ENCODE measurements at places on chromosomes 7 and 10.
A peak's percentile ranks its signal among the peaks of the same experiment; 100 is the strongest.

DNA sequence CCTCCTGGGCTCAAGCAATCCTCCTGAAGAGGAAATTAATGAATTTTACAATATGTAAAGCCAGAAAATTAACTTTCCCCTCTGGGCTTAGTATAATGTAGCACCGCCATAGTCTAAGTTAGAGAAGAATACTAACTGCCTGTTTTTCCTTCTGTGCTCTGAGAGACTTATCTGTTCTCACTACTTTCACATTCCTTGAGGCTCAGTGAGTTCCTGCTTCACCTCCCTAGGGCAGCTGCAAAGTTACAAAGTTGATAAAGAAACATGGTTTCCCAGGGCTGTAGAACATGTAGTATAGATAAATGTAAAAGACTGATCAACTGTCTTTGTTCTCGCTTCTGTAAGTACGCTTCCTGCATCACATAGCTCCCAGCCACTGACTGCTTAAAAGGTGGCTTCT, 16.0 kb upstream of the OLAH start:
- no peak for DNase-seq
- no peaks in the 10 kb centered on the region for H3K36me3 ChIP-seq
- no peaks in the 10 kb centered on the region for H3K4me1 ChIP-seq
- no peak overlapping the region for H3K4me3 ChIP-seq

DNA sequence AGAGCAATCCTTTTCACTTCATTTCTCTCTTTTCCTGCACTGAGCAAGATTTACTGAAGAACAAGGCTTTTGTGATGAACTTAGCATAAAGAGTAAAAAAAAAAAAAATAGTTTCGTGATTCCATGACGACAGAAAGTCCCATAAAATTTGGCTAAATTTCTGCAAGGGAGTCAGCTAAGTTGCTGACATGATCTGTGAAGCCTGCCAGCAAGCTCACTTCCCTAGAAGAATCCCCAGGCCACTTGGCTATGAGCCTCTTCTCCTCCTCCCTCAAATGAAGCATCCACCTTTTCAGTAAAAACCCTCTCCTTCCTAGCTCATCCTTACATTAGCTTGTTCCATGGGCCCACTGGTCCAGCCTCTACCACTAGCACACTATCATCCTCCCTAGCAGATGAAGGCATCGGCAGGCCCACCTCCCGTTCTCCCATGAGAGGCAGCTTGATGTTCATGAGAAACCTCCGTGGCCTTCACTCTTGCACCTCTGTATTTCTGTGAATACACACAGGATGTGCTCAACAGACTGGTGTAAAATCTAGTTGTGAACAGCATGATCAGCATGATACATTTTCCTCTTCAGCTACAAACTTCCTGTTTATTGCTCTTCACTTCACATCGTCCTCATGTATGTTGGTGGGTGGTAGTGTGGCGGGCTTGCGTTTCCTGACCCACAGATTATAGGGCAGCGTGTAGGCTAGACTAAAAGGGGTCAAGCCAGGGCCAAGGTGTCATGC, 30.9 kb downstream of the GIMAP8 start:
- H3K4me3 ChIP-seq = peak overlapping the region; percentile 88
- peaks cover 47% of the 10 kb centered on the region for H3K36me3 ChIP-seq
- H3K27ac ChIP-seq = peak overlapping the region; percentile 99
- peaks cover 75% of the 10 kb centered on the region for H3K4me1 ChIP-seq

GRCh38 chr7:75596727-75597614, 104.9 kb downstream of the SPDYE5 start:
- peak; percentile 54 for DNase-seq
- peak overlapping the region; percentile 82 for H3K27ac ChIP-seq
- H3K4me1 ChIP-seq = peaks cover 32% of the 10 kb centered on the region
- H3K36me3 ChIP-seq = no peaks in the 10 kb centered on the region
- H3K4me3 ChIP-seq = no peak overlapping the region

- no peak overlapping the region for H3K27ac ChIP-seq
- H3K27me3 ChIP-seq = no peaks in the 10 kb centered on the region
- H3K36me3 ChIP-seq = no peaks in the 10 kb centered on the region
- DNase-seq = no peak
- peaks cover 1% of the 10 kb centered on the region for H3K4me1 ChIP-seq
Observed at GRCh38 chr10:33067481-33067880, 109.5 kb upstream of the ITGB1 start.

GRCh38 chr10:56319386-56319785, 41.7 kb downstream of the ZWINT start:
- H3K36me3 ChIP-seq = no peaks in the 10 kb centered on the region
- no peak overlapping the region for H3K4me3 ChIP-seq
- DNase-seq = no peak
- H3K4me1 ChIP-seq = no peaks in the 10 kb centered on the region
- H3K27me3 ChIP-seq = no peaks in the 10 kb centered on the region

- no peak overlapping the region for H3K4me3 ChIP-seq
- no peaks in the 10 kb centered on the region for H3K27me3 ChIP-seq
- no peak overlapping the region for H3K27ac ChIP-seq
- H3K4me1 ChIP-seq = no peaks in the 10 kb centered on the region
Observed at GRCh38 chr7:81447351-81447952, 322.4 kb downstream of the HGF start.

DNA sequence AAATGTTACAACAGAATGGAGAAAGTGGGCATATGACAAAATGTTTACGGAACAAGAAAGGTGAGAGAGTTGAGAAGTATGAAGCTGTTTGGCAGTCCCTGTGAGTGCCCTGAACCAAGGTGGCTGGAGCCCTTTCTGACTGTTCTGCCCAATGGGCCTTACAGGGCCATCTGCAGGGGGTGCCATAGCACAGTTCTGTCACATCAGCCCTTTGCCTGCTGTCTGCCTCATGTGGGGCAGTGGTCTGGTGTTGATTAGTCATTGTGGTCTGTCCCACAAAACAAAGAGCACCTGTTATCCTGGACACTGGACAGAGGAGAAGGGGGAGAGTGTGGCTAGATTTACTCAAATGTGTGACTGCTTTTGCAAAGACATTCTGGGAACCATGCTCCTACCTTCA, 51.5 kb upstream of the OSBPL3 start:
- peaks cover 48% of the 10 kb centered on the region for H3K4me1 ChIP-seq
- H3K27ac ChIP-seq = no peak overlapping the region
- H3K4me3 ChIP-seq = no peak overlapping the region
- no peak for DNase-seq
- H3K27me3 ChIP-seq = peaks cover 6% of the 10 kb centered on the region
- H3K36me3 ChIP-seq = peaks cover 6% of the 10 kb centered on the region

DNA sequence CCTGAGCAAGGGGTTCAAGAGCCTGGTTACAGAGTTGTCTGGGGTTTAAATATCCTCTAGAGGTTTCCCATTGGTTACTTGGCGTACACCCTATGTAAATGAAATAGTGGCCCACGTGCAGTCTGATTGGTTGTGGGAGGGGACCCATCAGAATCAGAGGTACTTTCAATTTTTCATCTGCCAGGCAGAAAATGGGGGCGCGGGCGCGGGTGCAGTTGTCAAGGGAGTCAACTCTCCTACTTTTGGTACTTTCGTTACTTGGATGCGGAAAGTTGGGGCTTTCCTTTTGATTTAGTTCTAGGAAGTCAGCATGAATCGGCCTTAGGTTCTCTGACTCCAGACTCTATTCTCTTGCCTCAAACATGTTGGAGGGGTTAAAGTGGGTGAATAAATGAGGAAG, 83.2 kb downstream of the DNAJB9 start:
- no peaks in the 10 kb centered on the region for H3K36me3 ChIP-seq

GRCh38 chr7:6398943-6399342, 48.8 kb downstream of the DAGLB start:
- no peak for DNase-seq
- H3K36me3 ChIP-seq = peaks cover 43% of the 10 kb centered on the region

- DNase-seq = peak; percentile 59
- peaks cover 12% of the 10 kb centered on the region for H3K36me3 ChIP-seq
- peak overlapping the region; percentile 62 for H3K4me3 ChIP-seq
- H3K4me1 ChIP-seq = peaks cover 54% of the 10 kb centered on the region
Observed at GRCh38 chr10:74056050-74056818, 58.3 kb downstream of the VCL start.

DNA sequence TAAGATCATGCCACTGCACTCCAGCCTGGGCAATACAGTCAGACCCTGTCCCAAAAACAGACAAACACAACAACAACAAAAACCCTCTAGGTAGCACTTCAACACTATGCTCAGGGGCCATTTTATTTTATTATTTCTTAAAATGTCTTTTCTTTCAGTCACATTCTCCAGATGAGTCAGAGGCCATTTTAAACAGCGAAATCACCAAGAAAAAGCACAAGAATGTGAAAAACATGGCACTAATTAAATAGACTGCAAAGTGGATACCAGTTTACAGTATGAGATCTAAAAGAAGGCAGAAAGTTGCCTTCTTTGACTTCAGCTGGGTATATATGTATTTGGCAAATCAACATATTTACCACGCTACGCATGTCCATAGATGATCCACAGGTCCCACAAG, 6.1 kb upstream of the FGL2 start:
- H3K4me3 ChIP-seq = no peak overlapping the region
- peaks cover 15% of the 10 kb centered on the region for H3K36me3 ChIP-seq
- DNase-seq = no peak

DNA sequence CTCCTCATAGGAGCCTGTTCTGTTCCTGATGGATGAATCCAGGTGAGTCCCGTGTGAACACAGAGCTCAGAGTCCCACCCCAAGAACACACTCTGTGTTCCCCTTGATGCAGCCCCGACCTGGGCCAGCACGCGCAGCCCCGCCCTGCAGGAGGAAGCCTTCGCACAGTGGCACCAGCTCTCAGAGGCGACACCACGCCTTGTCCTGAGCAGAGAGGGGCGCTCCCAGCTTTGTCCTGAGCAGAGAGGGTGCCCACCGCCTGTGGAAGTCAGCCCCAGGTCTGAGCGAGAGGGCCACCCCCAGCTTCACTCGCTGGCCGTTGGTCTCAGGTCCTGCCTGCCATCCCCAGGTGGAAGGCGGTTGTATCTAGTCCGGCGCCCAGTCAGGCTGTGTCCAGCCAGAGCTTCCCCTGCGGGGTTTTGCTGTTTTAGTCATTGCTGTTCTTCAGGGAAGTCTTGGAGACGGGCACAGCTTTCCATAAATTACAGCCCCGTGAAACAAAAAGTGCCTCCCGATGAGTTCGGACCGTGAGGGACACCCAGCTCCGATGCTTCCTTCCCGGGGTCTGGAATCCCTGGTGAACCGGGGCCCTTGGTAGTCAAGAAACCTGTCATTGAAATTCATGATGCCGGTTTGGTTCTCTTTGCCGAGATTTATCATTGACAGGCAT, 43.6 kb downstream of the NKX6-2 start:
- no peak for DNase-seq
- no peak overlapping the region for H3K4me3 ChIP-seq
- no peaks in the 10 kb centered on the region for H3K36me3 ChIP-seq
- H3K27ac ChIP-seq = no peak overlapping the region

- peaks cover 31% of the 10 kb centered on the region for H3K4me1 ChIP-seq
- no peak overlapping the region for H3K27ac ChIP-seq
- peaks cover 20% of the 10 kb centered on the region for H3K36me3 ChIP-seq
Observed at GRCh38 chr7:2755531-2755930, 67.5 kb downstream of the AMZ1 start.

GRCh38 chr10:1739751-1740150, 2.4 kb upstream of the ADARB2 start:
- H3K4me3 ChIP-seq = no peak overlapping the region
- H3K36me3 ChIP-seq = no peaks in the 10 kb centered on the region
- DNase-seq = no peak

- no peak for DNase-seq
- H3K27ac ChIP-seq = no peak overlapping the region
- H3K4me1 ChIP-seq = no peaks in the 10 kb centered on the region
- no peaks in the 10 kb centered on the region for H3K36me3 ChIP-seq
Observed at GRCh38 chr10:16016688-16017087, 156.4 kb upstream of the MINDY3 start.

- H3K4me3 ChIP-seq = no peak overlapping the region
- H3K27me3 ChIP-seq = no peaks in the 10 kb centered on the region
Observed at GRCh38 chr7:81666209-81666608, 103.6 kb downstream of the HGF start.

- no peak overlapping the region for H3K4me3 ChIP-seq
- DNase-seq = no peak
- peaks cover 12% of the 10 kb centered on the region for H3K4me1 ChIP-seq
- no peaks in the 10 kb centered on the region for H3K27me3 ChIP-seq
- peaks cover 19% of the 10 kb centered on the region for H3K36me3 ChIP-seq
Observed at GRCh38 chr10:72539137-72539536, 86.7 kb downstream of the MICU1 start.

DNA sequence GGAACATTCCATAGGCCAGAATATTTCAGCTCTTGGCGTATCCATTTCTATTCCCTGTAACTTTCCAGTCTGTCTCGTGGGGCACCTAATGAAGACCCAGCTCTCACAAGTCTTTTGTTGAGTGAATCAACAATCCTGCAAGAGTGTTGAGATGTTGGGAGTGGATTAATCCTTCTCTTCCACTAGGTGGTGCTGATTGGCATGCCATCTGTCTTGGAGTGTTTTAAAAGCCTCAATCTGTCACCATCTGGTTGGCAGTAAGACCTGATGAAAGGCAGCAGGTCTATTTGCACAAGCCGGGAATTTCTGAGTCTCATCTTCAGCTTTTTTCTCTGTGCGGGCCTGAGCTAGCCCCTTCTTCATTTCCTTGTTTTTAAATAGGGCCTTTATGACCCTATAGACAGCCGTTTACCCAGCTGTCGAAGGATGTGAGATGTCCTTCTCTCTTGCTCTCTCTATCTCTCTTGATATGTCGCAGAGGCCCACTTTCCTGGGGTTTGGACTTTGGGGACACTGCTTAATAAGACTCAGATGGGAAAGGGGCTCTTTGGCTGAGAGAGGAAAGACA, 180.5 kb downstream of the ZNF365 start:
- no peaks in the 10 kb centered on the region for H3K4me1 ChIP-seq
- H3K27me3 ChIP-seq = peaks cover 34% of the 10 kb centered on the region
- DNase-seq = peak; percentile 7

DNA sequence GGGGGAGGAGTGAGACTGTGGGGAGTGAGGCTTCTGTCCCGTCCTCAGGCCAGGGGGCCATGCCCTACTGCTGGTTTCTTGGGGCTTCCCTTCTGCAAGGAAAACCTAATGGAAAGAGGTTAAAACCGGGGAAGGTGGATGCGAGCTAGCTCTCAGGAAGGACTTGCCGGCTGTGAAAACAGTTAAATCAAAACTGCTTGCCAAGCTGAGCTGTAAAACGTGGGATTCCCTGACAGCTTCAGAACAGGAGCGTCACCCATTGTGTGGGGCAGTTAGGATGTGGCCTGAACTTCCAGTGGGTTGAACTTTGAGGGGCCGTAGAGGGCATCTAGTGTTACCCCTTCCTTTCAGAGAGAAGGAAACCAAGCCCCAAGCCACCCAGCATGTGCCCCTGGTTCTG, 13.1 kb downstream of the TSPAN15 start:
- no peak overlapping the region for H3K4me3 ChIP-seq
- H3K27me3 ChIP-seq = no peaks in the 10 kb centered on the region
- no peak overlapping the region for H3K27ac ChIP-seq
- H3K4me1 ChIP-seq = peaks cover 14% of the 10 kb centered on the region
- no peaks in the 10 kb centered on the region for H3K36me3 ChIP-seq
- DNase-seq = no peak

- no peak overlapping the region for H3K27ac ChIP-seq
- no peaks in the 10 kb centered on the region for H3K4me1 ChIP-seq
- H3K4me3 ChIP-seq = no peak overlapping the region
- H3K36me3 ChIP-seq = no peaks in the 10 kb centered on the region
- no peak for DNase-seq
Observed at GRCh38 chr7:48176356-48176893, 5.2 kb downstream of the ABCA13 start.

GRCh38 chr10:81031774-81032173, 494.1 kb downstream of the SH2D4B start:
- H3K4me1 ChIP-seq = no peaks in the 10 kb centered on the region
- no peak overlapping the region for H3K27ac ChIP-seq
- H3K36me3 ChIP-seq = no peaks in the 10 kb centered on the region

- H3K4me3 ChIP-seq = no peak overlapping the region
- peaks cover 27% of the 10 kb centered on the region for H3K27me3 ChIP-seq
- H3K36me3 ChIP-seq = no peaks in the 10 kb centered on the region
- no peak overlapping the region for H3K27ac ChIP-seq
Observed at GRCh38 chr10:110737886-110738634, 93.9 kb downstream of the RBM20 start.

Measured in T-helper 2 cell treated with Interferon-gamma antibody and Interleukin-4, amounts not matched to agents 5 μg/mL and 100 μg/mL, for 36 hours (primary cell).